ENCODE measurements at places on chromosomes 2 and 18.

- DNase-seq = no peak
Measured at GRCh38 chr2:29314816-29315571, 199.8 kb downstream of the CLIP4 start.

GRCh38 chr2:224976629-224977525 is 65.4 kb downstream of the DOCK10 start:
- no peak for DNase-seq

DNA sequence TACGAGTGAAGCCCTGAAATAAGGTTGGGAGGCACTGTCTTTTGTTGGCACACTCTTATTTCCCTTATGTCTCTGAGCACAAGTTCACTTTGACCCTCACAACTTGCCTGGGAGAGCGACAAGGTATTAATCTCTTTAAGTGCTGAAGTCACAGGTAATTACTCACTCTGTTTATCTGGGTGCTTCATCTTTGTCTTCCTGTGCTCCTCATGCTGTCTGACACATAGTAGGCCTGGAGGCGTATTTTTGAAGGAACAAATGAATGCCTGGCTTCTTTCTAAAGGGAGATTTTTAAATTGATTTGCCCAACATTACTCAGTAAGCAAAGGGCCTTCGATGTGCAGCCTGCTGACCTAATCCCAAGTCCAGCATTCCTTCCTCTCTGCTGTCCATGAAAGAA is 507.1 kb upstream of the TNP1 start:
- no peak for DNase-seq

DNA sequence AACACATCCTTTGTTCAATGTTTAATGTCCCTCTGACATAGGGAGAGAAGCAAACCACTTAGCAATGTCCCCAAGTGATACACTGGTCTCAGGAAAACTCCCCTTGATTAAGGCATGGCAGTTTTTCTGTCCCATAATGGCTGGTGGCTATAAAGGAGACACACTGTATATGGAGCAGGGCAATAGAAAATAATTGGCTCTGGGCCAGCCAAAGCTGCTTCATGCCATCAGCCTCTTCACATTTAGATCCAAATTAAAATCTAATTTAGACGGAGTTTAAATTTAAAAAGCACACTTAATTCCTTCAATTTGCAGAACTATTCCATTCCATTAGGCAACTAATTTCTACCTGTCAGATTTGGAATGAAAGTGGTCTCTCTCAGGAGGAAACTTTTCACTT is 638.1 kb downstream of the DSC3 start:
- DNase-seq = no peak

GRCh38 chr2:96241900-96242611 is 23.7 kb downstream of the TMEM127 start:
- no peak for DNase-seq

GRCh38 chr2:217902379-217903141 is 100.2 kb downstream of the TNS1 start:
- DNase-seq = no peak

- DNase-seq = no peak
Measured at GRCh38 chr2:105248316-105249070, 7.0 kb downstream of the GPR45 start.

- DNase-seq = no peak
Measured at GRCh38 chr2:44397447-44398175, 35.9 kb downstream of the CAMKMT start.

- no peak for DNase-seq
Measured at GRCh38 chr2:236826606-236827156, 257.1 kb downstream of the ACKR3 start.

GRCh38 chr2:159916511-159916910 is 118.5 kb upstream of the CD302 start:
- no peak for DNase-seq

GRCh38 chr2:138028538-138028937 is 64.3 kb downstream of the HNMT start:
- DNase-seq = no peak

GRCh38 chr2:69086466-69086865 is 73.5 kb downstream of the ANTXR1 start:
- no peak for DNase-seq

- DNase-seq = no peak
Measured at GRCh38 chr18:72342933-72343332, 201.2 kb downstream of the CBLN2 start.

DNA sequence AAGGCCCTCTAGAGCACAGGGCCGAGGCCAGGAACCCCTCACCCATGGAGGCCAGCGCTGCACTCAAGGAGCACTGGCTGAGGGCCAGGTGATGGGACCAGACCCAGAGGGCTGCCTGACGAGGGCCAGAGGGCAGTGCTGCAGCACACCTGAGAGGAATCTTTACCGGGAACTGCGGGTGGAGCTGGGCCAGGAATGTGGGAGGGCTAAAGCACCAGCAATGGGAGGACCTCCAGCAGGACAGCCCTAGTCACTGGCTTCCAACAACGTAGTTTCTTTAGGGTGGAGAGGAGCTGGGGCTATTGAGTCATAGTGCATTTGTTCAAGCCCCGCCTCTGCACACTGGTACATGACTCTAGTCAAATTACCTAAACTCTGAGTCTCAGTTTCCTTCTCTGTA is 143.4 kb downstream of the TMEM17 start:
- no peak for DNase-seq

GRCh38 chr18:72651033-72651432 is 106.9 kb upstream of the CBLN2 start:
- no peak for DNase-seq

DNA sequence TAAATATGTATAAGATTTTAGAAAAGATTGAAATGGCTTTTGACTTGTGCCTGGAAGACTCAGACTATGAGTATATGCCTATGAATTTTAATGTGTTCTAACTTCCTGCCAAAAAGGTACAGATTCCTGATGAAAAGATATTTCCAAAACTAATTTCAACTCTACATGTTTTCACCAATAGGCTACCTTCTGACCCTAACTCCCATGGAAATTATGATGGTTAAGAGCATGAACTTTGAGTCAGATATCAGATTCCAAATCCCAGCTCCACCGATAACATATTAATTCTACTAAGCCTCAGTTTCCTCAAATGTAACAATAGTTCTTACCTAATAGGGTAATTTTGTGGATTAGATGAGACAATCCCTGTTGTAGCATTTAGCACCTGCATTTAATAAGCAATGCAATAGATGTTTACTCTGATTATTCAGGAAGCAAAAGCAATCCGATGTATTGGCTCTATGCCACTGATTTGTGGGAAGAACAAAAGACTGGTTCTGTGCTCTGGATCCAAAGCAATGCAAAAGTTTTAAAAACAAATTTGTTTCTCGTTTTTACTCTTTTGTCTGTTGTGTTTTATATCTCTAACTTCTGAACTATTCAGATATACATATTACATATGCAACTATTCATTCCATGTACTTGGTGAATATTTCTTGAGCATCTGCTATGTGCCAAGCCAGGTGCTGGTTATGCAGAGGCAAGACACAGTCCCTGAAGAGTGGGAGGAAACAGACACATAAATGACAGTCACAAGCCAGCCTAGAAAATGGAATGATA is 115.4 kb downstream of the GATA6 start:
- no peak for DNase-seq

DNA sequence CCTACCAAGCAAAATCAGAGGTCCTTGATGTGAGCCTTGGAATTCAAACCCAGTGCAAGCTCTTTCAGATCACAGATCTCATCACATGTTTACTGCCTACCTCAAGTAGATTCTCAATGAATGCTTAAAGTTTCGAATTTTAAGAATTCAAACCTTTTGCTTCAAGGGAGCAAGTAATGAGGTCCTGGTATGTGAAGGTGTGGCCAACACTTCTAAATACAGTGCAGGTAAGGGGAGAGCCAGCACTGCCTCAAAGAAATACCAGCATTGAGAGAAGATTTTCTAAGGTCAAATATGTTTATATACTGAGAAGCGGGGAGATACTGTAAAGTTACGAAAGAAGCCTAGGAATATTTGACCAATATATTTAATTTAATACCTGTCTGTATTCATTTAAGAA is 19.7 kb upstream of the RNF152 start:
- no peak for DNase-seq
